Vagina (tissue), 2 donors: ENCODE measurements at places on chromosomes 2 and 18. TPM values are rescaled to one million over a fixed set of nuclear protein-coding genes. Genes with fewer than 3 reads are reported as not detected.

BOLL gene
- total RNA-seq, result not detected

CLHC1 gene
- 4.7 TPM for total RNA-seq

SPC25 gene
- not detected for total RNA-seq

FER1L5 gene
- total RNA-seq, result 0.74 TPM

FAM124B gene
- total RNA-seq, result 1.7 TPM

GRP gene
- total RNA-seq, result not detected
